ENCODE measurements at places on chromosomes 5 and 9. TPM values are rescaled to one million over a fixed set of nuclear protein-coding genes. Genes with fewer than 3 reads are reported as not detected.
A peak's percentile ranks its signal among the peaks of the same experiment; 100 is the strongest.

The SPAG8 gene
- total RNA-seq = 1.4 TPM

DNA sequence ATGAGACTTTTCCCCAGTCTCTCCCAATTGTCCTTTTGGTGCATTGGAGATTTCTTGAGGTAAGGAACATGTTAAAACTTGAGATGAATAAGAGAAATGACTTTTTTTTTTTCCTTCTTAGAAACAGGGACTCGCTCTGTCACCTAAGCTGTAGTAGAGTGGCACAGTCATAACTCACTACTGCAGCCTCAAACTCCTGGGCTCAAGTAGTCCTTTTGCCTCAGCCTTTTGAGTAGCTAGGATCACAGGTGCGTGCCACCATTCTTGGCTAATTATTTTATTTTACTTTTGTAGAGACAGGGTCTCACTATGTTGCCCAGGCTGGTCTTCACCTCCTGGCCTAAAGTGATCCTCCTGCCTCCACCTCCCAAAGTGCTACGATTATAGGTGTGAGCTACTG lies 25.9 kb downstream of the CDC42SE2 start:
- no peak for DNase-seq
- H3K27ac ChIP-seq = no peak overlapping the region
- H3K4me3 ChIP-seq = no peak overlapping the region
- H3K36me3 ChIP-seq = no peaks in the 10 kb centered on the region
- no peaks in the 10 kb centered on the region for H3K27me3 ChIP-seq
- H3K4me1 ChIP-seq = no peaks in the 10 kb centered on the region

- H3K27me3 ChIP-seq = no peaks in the 10 kb centered on the region
- no peak for DNase-seq
- H3K27ac ChIP-seq = no peak overlapping the region
- peaks cover 5% of the 10 kb centered on the region for H3K4me1 ChIP-seq
- H3K36me3 ChIP-seq = no peaks in the 10 kb centered on the region
- H3K4me3 ChIP-seq = no peak overlapping the region
Measured at GRCh38 chr9:82284758-82285157, 296.2 kb downstream of the SPATA31D1 start.

The CD74 gene
- total RNA-seq = 51.1 TPM

The TPM2 gene
- 98.7 TPM for total RNA-seq

GRCh38 chr9:27645161-27645840 lies 72.0 kb upstream of the C9orf72 start:
- H3K4me1 ChIP-seq = no peaks in the 10 kb centered on the region
- H3K27ac ChIP-seq = no peak overlapping the region
- no peak overlapping the region for H3K4me3 ChIP-seq
- H3K27me3 ChIP-seq = no peaks in the 10 kb centered on the region

DNA sequence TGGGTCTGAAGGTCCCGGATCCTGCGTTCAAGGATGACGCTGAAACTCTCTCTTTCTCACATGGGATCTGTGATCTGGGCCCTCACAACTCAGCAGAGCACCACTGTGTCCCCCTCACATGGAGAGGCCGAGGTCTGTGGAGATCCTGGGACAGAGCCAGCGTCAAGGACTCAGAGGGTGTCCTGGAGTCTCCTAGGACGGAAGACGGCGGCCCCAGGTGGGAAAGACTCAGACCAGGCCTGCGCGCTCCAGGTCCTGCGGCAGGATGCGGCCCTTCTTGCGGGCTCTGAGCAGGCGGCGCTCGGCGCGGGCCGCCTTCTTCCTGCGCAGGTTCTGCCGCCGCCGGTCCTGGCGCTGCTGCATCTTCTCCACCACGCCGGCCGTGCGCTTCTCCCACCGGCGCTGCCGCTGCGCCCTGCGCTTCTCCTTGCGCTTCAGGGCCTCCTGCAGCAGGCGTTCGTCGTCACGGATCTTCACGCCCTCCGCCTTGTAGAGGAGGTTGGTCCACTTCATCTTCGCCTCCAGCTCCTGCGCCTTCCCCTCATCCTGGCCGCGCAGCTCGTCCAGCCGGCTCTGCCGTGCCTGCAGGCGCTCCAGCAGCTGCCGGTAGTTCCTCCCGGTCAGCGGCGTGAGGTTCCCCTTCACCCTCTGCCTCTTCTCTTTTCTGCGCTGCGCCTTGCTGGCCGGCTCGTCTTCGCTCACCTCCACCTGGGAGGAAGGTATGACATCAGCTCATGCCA lies 4.2 kb downstream of the SURF6 start:
- H3K27ac ChIP-seq = no peak overlapping the region
- H3K4me1 ChIP-seq = peaks cover 9% of the 10 kb centered on the region
- DNase-seq = no peak

The GGTA1 gene
- 0.07 TPM for total RNA-seq

GRCh38 chr5:611731-612486 lies at the start of gene CEP72:
Gene CEP72, plus strand, starts transcription at chr5:612340. Its CDS starts 22 bp downstream, at chr5:612362.
- no peaks in the 10 kb centered on the region for H3K36me3 ChIP-seq
- H3K27me3 ChIP-seq = no peaks in the 10 kb centered on the region
- peak; percentile 97 for DNase-seq
- peak within 1 kb of the TSS; percentile 74 for H3K4me3 ChIP-seq
- peak within 1 kb of the TSS; percentile 44 for H3K27ac ChIP-seq

The SNX18 gene
- 28.6 TPM for total RNA-seq

DNA sequence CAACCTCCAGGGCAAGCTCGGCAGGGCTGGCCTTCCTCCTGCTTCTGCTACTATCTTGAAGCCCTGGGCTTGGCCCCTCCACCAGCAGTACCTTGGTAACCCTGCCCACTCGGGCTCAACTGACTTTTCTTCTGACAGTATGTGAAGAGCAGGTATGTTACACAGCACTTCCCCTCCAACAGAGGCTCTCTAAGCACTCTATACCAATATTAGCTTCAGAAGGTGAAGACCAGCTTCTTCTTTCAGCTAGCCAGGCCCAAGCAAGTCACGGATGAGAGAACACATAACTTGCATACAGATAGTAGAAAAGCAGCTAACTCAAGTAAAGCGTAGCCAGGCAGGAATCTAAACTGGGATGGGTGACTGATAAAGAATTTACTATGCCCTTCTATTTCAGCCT lies 64.3 kb downstream of the FEM1C start:
- no peak overlapping the region for H3K4me3 ChIP-seq
- peaks cover 2% of the 10 kb centered on the region for H3K27me3 ChIP-seq
- no peak for DNase-seq
- no peak overlapping the region for H3K27ac ChIP-seq
- no peaks in the 10 kb centered on the region for H3K36me3 ChIP-seq

The PCBD2 gene
- 5.2 TPM for total RNA-seq

The RNF183 gene
- total RNA-seq = 0.43 TPM

- DNase-seq = peak; percentile 96
- H3K27me3 ChIP-seq = no peaks in the 10 kb centered on the region
- peak overlapping the region; percentile 91 for H3K4me3 ChIP-seq
- peak overlapping the region; percentile 94 for H3K27ac ChIP-seq
- no peaks in the 10 kb centered on the region for H3K36me3 ChIP-seq
Measured at GRCh38 chr5:83473346-83474160, 2.0 kb downstream of the VCAN start.

The GADD45G gene
- total RNA-seq = 14.7 TPM

DNA sequence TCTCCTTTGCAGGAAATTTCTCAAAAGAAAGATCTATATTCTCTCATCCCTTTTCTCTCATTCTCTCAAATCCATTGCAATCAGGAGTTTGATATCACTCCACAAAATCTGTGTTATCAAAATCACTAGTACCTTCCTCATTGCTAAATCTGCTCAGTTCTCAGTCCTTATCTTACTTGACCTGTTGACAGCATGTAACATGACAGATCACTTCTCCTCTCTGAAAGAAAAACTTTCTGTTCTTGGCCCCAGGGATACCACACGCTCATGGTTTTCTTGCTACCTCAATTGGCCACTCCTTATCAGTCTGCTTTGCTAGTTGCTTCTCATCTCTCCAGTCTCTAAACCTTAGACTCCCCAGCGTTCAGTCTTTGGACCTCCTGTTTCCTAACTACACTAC lies 22.1 kb downstream of the SRP19 start:
- H3K27ac ChIP-seq = peak overlapping the region; percentile 45
- H3K36me3 ChIP-seq = no peaks in the 10 kb centered on the region

GRCh38 chr9:70159630-70160029 lies 99.1 kb upstream of the SMC5 start:
- peaks cover 3% of the 10 kb centered on the region for H3K4me1 ChIP-seq
- no peaks in the 10 kb centered on the region for H3K36me3 ChIP-seq
- no peak overlapping the region for H3K27ac ChIP-seq
- no peaks in the 10 kb centered on the region for H3K27me3 ChIP-seq

GRCh38 chr5:36743891-36744772 lies 132.4 kb upstream of the NIPBL start:
- peak overlapping the region; percentile 70 for H3K4me3 ChIP-seq
- DNase-seq = peak; percentile 91
- peaks cover 6% of the 10 kb centered on the region for H3K27me3 ChIP-seq
- H3K27ac ChIP-seq = peak overlapping the region; percentile 96
- peaks cover 16% of the 10 kb centered on the region for H3K4me1 ChIP-seq
- H3K36me3 ChIP-seq = no peaks in the 10 kb centered on the region

DNA sequence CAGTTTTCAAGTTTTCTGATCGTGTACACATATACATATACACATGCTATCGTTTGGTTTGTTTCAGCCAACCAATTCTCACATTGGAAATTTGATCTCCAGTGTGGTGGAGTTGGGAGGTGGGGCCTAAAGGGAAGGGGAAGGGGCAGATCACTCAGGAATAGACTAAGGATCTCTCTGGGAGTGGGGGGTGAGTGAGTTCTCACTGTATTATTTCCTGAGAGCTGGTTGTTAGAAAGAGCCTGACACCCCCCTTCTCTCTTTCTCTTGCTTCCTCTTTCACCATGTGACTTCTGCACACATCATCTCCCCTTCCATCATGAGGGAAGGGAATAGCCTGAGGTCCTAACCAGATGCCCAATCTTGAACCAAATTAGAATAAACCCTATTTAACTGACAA lies 551.7 kb downstream of the MAT2B start:
- no peaks in the 10 kb centered on the region for H3K36me3 ChIP-seq
- no peak for DNase-seq
- no peaks in the 10 kb centered on the region for H3K4me1 ChIP-seq

DNA sequence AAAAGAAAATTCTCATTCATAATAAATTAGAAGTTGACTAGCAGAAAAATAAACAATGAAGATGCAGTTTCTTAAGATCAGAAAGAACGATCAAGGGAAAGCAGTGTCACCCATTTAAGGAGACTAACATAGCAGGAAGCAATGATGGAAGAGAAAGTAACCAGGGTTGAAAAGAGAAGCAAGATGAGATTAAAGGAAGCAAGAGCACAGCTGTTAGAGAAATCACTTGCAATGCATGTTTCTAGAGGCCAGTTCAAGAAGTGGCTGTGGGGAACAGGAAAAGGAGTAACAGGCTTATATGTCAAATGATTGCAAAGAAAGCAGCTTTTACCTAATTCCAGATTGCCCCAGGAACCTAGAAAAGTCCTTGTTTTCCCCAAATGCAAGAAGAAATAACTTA lies 46.8 kb upstream of the SLC1A1 start:
- H3K27ac ChIP-seq = no peak overlapping the region
- no peaks in the 10 kb centered on the region for H3K36me3 ChIP-seq
- DNase-seq = no peak
- no peaks in the 10 kb centered on the region for H3K4me1 ChIP-seq
- no peaks in the 10 kb centered on the region for H3K27me3 ChIP-seq

- DNase-seq = no peak
- peaks cover 3% of the 10 kb centered on the region for H3K4me1 ChIP-seq
- no peaks in the 10 kb centered on the region for H3K36me3 ChIP-seq
Measured at GRCh38 chr5:174236070-174236469, 190.6 kb downstream of the NSG2 start.

DNA sequence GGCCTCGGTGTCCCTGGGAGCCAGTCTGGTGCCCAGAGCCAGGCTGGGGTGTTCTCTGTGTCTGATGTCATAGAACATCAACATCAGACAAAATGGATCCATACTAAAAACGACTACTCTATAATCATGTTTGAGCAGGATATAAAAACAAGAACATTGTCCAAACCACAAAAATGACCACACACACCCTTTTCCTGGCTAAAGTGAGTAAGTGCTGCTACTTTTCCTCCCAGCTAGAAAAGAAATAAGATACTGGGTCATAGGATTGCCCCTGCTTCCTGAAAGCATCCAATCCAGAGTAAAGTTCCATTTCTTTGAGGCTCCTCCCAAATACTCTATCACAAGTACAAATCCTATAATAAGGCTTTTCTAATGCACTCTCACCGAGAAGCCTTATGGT lies 19.7 kb upstream of the TRAF1 start:
- no peak overlapping the region for H3K27ac ChIP-seq
- no peak overlapping the region for H3K4me3 ChIP-seq

- H3K27me3 ChIP-seq = no peaks in the 10 kb centered on the region
- H3K4me1 ChIP-seq = no peaks in the 10 kb centered on the region
- H3K27ac ChIP-seq = no peak overlapping the region
- no peak overlapping the region for H3K4me3 ChIP-seq
- peak; percentile 8 for DNase-seq
- H3K36me3 ChIP-seq = no peaks in the 10 kb centered on the region
Measured at GRCh38 chr9:86242071-86242470, 17.4 kb downstream of the C9orf153 start.
